ENCODE measurements at places on chromosomes 1 and 21.
A peak's percentile ranks its signal among the peaks of the same experiment; 100 is the strongest.

DNA sequence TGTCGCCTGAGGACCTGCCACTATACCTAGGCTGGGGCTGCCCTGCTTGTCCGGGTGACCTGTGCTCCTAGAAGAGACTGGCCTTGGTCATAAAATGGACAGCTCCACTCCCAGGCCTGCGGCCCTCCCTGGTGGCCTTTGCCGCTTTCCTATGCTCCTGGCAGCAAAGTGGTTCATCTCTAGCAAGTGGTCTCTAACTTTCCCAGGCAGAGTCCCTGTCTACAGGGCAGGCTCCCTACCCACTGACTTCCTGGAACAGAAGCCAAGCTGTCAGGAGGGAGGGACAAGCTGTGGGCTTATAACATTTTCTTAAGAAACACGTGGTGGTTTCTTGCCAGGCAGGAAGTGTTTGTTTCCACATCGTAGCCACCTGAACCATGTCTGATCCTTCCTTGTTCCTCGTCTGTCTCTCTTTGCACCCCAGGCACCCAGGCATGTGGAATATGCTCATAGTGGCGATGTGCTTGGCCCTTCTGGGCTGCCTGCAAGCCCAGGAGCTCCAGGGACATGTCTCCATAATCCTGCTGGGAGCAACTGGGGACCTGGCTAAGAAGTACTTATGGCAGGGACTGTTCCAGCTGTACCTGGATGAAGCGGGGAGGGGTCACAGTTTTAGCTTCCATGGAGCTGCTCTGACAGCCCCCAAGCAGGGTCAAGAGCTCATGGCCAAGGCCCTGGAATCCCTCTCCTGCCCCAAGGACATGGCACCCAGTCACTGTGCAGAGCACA lies 10.1 kb downstream of the H6PD start:
- no peak for DNase-seq

- peak; percentile 30 for DNase-seq
Observed at GRCh38 chr1:42173155-42173933, 8.8 kb upstream of the GUCA2A start.

- no peak for DNase-seq
Observed at GRCh38 chr1:20530306-20530705, 22.1 kb upstream of the FAM43B start.

DNA sequence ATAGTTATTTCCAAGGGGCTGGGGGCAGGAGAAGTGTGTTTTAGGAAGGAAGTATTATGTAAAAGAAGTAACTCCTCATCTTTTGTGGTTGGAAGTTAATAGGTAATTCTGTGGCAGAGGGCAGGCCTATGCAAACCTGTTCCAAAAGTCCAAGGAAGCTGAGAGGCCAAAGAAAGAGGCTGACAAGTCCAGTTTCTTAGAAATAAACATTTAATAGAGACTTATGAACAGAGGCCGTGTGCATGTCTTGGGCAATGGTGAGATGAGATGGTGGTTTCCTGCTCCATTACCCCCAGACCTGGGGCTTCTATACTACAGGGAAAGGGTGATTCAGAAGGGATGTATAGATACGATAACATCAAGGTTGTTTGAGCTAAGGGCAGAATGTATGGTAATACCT lies 7.6 kb upstream of the CA14 start:
- no peak for DNase-seq

- no peak for DNase-seq
Observed at GRCh38 chr1:99674115-99675064, 28.5 kb downstream of the PALMD start.

GRCh38 chr1:171366816-171367215 lies 52.8 kb downstream of the FMO4 start:
- DNase-seq = no peak

DNA sequence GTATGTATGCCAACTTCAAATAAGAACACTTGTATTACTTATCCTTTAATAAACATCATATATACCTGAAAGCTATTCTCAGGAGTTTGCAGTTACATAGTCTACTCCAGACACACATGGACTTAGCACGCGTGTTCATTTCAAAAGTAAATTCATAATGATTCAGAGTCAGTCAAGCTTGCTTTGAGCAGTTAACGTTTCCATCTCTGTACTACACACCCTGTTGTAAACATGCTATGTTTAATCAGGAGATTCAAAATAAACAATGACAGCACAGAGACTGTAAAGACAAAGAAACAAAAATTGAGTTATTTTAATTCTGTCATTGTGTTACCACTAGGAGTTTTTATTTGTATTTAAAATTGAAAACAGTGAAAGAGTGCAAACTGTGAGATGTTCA lies 119.6 kb downstream of the NRIP1 start:
- no peak for DNase-seq

- DNase-seq = no peak
Observed at GRCh38 chr1:31834501-31834900, 18.7 kb upstream of the SPOCD1 start.

DNA sequence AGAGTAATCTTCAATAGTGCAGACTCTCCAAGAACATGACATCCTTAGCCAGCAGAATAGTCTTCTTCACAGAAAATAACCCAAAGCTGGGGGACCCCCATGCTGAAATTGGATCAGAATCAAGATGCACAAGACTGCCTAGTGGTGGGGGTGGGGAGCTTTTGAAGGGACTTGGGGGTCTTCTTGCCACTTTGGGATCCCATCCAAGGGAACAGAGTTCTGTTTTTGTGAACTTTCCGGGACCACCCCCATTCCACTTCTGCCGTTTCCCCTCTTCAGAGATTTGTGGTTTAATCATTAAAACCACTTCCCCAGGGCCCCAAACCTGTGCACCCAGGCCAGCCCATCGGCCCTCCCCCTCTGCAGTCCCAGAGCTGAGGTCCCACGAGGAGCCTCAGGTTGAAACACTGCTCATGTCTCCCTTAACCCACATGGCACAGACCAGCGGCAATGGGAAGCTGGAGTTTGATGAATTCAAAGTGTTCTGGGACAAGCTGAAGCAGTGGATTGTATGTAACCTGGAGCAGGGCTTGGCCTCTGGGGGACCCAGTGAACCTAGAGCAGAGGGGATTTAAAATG lies 44.9 kb downstream of the CAPN9 start:
- no peak for DNase-seq

- DNase-seq = no peak
Observed at GRCh38 chr21:32137931-32138330, 140.9 kb downstream of the MIS18A start.

GRCh38 chr1:48697066-48697707 lies 79.5 kb downstream of the BEND5 start:
- DNase-seq = no peak

GRCh38 chr21:45432575-45433255 lies 27.8 kb downstream of the COL18A1 start:
- no peak for DNase-seq

DNA sequence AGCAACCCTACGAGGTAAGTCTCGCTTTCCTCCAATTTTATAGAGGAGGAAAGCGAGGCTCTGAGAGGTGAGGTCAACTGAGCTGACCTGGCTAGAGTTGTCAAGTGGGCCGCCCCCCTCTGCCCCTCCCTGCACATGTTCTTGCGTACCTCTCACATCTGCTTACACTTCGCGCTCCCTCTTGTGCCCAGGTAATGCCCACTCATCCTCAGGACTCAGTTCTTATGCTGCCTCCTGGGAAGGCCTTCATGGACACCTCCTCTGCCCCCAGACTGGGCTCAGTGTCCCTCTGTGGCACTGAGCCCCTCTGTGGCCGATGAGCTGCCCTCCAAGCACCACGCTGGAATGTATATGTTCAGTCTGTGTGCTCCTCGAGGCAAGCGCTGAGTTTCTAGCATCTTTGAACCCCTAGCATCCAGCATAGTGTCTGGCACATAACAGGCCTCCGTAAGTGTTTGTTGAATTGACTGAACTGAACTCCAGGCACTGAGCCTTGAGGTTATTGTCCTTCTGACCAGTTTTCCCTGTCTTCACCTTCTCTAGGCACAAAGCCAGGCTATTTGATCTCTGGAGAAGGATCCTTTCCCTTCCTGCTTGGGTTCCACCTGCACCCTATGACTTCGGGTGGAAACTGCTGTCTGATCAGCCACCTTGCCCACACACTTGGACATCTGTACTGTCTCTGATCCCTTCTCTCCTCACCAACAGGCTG lies 13.5 kb downstream of the MOV10 start:
- no peak for DNase-seq

DNA sequence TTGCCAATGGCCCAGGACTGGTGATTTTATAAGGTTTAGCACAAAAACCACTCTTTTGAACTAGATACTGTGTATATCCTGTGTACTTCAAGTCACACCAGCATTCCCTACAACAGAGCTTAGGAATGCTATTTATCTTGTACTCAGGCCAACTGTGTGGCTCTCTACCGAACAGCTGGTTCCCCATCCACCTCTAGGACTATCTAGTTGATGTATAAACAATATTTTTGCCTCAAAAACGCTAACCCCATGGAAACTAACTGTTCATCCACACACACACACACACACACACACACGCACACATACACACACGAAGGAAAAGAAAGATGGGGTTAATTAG lies 28.7 kb upstream of the SLC45A3 start:
- no peak for DNase-seq

DNA sequence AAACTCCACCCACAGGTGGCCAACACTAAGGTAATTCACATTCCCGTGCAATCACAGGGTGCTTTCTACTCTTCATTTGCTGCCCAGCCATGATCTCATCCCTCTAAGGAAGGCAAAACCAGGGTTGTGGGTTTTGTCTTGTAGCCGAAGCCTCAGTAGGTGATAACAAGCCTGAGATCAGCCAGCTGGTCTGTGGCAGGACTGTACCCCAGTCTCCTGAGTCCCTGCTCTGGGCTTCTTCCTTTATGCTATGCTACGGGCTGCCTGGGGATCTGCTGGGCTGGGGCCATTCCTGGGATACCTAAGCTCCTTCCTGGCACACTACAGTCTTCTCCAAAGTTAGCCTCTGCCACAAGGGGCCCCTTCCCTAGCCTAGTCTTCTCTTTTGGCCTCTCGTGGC lies 9.8 kb downstream of the PPFIA4 start:
- DNase-seq = no peak

DNA sequence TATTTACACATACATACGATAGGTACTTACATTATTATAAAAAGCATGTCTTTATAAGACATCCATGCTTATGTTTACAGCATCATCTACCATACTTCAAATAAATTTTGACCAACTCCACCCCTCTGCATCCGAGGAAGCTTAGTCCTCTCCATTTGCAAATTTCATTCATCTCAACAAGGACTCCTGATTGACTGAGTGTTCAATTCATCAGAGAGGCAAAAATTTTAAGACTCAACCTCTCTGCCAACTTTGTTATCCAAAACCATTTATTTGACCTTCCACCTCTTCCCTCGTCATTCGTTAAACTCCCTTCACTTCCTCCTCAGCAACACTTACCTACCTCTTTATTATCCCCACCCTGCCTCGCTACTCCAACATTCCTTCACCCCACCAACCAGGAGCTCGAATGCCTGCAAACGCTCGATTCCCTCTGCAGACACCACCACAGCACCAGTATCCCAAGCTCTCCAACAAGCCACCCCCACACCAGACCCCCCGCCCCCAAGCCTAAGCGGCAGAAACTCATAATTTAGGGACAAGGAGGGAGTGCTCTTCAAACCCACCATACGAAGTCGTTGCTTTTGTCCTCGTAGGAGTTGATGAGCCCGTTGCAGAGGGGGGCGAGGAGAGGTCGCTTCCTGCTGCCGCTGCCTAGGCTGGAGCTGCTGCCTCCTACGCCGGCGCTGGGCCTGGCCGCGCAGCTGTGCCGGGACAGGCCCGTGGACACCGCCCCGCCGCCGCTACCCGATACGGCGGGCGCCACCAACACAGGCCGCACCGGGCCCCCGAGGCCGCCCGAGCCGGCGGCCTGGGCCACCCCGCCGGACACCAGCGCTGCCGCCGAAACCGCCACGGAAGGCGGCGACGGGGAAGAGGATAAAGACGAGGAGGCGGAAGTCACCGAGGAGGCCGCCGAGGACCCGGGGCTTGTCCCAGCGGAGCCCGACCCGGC lies 803 bp downstream of the COP1 start:
- DNase-seq = no peak

DNA sequence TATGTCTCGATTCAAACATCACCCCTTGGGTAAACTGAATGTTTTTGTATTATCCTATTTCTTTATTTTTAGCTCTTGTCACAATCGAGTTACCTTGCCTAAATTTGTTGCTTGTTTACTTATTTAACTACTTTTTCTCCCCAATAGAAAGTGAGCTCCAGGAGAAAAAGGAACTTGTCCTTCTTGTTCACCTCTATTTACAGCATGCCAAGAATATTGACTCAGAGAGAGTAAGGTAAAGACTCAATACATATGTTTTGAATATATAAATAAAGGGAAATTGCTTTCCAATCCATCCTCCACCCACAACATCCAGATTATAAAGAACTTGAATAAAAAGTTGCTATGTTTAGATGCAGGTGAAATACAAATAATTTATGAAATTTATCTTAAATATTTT lies 107.3 kb upstream of the PDC start:
- DNase-seq = no peak

DNA sequence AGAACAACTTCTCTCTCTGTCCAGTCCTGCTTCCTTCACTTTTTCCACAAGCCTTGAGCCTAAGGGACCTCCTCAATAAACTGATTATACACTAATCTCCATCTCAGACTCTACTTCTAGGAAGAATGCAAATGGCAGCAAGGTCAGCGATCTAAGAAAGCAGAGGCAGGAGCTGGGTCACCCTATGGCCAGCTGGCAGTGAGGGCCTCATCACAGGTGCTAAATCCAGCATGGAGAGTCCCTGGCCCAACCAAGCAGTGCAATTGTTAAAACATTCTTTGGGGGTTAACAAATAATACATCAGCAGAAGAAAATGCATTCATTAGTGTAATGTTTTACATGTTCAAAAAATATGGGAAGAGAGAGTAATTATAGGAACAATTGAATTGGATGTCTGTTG lies 416.0 kb downstream of the SIPA1L2 start:
- DNase-seq = no peak

GRCh38 chr1:94654459-94654858 lies 112.9 kb upstream of the F3 start:
- DNase-seq = no peak

DNA sequence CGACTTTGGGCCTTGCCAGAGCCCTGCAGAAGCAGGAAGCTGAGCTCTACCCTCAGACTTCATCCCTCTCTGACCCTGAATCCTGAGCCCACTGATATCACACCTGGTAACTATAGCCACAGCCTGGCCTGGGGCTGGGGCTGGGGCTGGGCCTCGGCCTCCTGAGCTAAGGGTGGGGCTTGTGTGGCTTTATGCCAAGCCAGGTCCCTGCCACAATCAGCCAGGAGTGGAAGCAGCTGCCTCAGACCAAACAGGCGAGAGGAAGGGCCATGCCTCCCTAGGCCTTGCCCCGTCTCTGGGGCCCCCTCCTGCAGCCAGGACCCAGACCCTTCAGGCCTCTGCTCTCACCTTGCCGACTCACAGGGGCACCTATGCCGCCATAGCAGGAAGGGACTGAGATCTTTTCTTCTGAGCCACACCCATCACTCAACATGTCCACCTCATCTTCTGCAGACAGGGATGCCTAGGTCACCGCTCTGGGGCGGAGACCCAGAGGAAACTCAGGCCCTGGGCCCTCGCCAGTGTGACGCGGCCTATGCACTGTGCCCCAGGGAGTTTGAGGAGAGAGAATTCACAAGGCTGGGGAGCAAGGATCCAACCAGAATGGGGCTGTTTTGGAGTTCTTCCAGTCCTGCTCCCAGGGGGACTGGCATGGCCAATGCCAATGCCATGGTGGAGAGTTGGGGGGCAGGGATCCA lies 5.7 kb downstream of the UBXN11 start:
- no peak for DNase-seq
